Right kidney (tissue), 9 donors: ENCODE measurements at places on chromosomes 16 and 17.

DNA sequence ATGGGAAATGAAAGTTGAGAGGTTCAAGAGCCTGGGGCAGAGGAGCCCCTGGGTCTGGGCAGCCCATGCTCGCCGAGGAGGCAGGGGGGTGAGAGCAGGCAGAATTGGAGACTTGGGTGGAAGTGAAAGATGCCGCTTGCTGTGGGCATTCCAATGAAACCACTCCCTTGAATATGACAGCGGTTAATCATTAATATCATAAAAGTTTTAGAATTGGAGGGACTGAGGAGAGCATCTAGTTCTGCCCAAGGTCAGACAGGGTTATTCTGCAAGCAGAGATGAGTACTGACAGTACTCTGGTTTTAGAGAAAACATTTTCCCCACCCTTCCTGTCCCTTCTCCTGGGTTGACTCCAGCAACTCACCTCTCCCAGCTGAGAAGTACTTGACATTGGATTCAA is 180.2 kb downstream of the MSI2 start:
- no peak for DNase-seq

GRCh38 chr17:28996554-28997096 is 9.2 kb downstream of the SEZ6 start:
- DNase-seq: no peak

- no peak for DNase-seq
Measured at GRCh38 chr16:85718682-85719081, 29.9 kb upstream of the GINS2 start.

- DNase-seq: no peak
Measured at GRCh38 chr16:5932906-5933305, 835.3 kb upstream of the EEF2KMT start.

DNA sequence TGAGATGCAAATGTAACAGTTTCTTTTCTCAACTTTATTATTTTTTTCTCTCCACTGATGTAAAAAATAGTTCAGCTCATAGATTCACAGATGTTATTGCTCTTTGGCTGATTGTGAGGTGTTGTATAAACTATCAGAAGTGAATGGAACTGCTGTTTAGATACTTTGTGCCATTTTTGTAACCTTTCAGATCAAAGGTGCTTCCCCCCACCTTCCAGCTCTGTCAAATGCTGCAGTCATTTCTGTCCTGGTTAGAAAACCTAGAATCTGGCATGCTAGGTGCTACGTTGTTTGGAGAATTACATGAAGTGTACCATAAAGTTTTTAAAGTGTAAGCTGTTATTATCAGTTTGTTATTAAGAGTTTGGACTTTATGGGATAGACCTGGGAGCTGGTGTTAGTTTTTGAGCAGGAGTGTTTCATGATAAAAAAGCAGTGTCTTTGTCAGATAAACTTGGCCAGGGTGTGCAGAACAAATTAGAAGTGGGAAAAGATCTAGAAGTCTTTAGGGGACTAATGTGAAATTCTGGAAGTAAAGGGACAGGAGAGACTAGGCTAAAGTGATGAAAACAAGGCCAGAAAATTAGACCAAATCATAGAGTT is 1.8 kb upstream of the WIPI1 start:
- DNase-seq: no peak
